Stimulated activated CD4-positive, alpha-beta T cell treated with anti-CD3 and anti-CD28 coated beads, Interleukin-4, amount 100 ng/mL, for 24 hours (primary cell): ENCODE measurements at places on chromosomes 16 and 17.

DNA sequence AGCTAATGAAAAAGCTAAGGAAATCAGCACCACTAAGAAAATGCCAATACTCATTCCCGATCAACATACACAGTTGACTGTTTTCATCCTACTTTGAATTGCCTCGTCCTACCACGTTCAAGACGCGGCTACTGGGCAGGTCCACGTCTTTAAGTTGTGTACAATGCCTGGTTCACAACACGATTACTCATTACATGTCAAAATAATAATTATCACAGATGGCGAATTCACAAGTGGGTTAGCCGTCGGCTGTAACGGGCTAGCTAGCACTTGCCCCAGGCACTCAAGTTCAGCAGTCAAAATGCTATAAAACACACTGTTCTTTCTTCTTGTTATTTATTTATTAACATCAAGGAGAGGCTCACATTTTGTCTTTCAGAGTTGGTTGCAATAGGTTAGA lies 124.2 kb downstream of the ZFHX3 start:
- no peak for DNase-seq

GRCh38 chr16:55292491-55292890 lies 31.5 kb upstream of the IRX6 start:
- DNase-seq, result no peak

- no peak for DNase-seq
Measured at GRCh38 chr17:79545251-79546005, 65.4 kb downstream of the RBFOX3 start.

GRCh38 chr16:57133031-57133430 lies 40.6 kb downstream of the CPNE2 start:
- DNase-seq, result no peak

DNA sequence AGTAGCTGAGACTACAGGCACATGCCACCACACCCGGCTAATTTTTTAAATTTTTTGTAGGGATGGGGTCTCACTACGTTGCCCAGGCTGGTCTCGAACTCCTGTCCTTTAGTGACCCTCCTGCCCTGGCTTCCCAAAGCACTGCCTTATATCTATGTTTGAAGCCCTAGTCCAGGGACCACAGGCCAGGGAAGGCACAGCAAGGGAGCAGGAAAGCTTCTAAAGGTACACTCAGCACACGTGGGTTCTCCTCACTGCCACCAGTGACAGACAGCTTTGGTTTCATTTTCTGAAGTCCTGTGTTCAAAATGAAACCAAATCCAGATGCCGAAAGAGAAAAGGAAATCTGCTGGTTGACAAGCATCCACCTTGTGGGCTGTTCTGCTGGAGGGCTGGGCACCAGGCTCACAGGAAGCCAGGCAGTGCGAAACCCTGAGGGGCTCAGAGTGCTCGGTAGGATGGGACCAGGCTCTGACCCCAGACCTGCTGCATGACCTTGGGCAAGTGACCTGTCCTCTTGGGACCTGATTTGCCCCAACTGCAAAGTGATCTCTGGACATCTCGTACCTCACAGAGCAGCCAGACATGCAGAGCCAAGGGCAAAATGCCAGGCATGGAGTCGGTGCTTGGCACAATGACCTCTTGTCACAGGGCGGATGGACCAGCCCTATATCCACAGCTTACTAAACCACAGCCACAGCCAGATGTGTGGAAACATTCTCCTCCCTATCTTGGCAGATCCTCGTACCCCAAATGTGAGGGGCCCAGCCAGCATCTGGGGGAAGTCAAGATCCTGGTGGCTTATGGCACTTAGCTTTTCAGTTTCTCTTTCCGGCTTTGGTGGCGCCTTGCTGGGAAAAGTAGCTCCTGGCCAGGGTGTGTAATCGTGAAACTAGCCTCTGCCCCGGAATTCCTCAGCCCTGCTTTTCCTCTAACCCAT lies 2.8 kb upstream of the SOCS1 start:
- peak; percentile 44 for DNase-seq

GRCh38 chr16:66926961-66927436 lies 1.7 kb upstream of the RRAD start:
- DNase-seq, result no peak

GRCh38 chr17:6413065-6413464 lies 21.9 kb downstream of the AIPL1 start:
- no peak for DNase-seq

GRCh38 chr16:4604401-4604800 lies 10.3 kb downstream of the UBALD1 start:
- DNase-seq, result no peak

DNA sequence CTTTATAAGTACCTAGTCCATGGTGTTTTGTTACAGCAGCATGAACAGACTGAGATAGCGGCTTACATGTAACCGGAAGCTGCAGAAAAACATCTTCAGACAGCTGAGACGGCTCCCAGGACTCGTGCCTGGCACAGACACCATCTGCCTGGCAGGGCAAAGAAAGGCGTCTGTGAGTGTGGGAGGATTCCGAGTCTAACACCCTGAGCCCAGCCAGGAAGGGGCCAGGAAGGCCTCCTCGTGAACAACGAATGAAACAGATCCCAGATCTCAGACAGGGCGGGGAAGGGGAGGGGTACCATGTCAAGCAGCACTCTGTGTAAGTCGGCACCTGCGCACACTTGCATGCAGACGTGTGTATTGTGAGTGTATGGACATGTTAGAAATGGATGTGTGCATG lies 4.4 kb upstream of the CSNK1D start:
- DNase-seq, result no peak

GRCh38 chr17:40351359-40352236 lies 12.9 kb downstream of the GJD3 start:
- DNase-seq, result no peak

- no peak for DNase-seq
Measured at GRCh38 chr16:62177351-62178203, 141.3 kb upstream of the CDH8 start.

DNA sequence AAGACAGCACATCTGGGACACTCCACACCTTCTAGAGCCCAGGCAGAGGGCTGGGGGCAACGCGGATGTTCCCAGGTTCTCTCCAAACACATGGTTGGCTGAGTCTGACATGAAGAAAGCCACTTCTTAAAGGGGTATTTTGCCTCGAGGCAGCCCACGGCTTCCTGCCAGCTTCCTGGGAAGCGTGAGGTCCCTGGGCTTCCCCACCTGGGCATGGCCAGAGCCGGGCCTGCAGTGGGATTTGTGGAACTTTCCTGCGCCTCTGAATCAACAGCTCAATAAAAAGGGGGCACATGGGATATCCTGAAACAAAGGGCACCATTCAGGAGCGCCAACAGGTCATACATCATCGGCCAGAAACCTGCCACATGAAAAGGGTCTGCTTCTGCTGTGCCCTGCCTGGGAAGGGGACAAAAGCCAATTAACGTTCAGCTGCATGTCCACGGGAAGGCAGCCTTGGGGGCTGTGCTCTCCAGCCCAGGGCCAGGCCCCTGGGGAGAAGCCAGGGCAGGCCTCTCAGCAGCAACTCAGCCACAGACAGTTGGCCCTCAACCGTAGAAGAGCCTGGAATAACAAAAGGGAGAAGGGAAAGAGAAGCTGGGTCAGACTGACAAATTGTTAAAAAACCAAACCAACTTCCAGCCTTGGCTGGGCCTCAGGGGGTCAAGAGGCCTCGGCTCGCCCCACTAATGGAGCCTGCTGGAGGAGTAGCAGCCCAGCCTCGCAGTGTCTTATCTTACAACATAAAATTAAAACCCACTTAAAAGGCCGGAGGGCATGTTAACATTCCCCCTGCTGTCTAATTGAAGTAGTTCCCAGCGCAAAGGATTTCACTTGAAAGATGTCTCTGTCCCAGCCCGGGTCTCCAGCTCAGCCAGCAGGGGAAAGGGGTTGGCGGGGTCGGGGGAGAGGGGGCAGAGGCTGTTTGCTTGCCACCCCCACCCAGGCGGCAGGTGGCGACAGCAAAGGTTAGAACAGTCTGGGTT lies 34.2 kb downstream of the TBX4 start:
- DNase-seq, result no peak

DNA sequence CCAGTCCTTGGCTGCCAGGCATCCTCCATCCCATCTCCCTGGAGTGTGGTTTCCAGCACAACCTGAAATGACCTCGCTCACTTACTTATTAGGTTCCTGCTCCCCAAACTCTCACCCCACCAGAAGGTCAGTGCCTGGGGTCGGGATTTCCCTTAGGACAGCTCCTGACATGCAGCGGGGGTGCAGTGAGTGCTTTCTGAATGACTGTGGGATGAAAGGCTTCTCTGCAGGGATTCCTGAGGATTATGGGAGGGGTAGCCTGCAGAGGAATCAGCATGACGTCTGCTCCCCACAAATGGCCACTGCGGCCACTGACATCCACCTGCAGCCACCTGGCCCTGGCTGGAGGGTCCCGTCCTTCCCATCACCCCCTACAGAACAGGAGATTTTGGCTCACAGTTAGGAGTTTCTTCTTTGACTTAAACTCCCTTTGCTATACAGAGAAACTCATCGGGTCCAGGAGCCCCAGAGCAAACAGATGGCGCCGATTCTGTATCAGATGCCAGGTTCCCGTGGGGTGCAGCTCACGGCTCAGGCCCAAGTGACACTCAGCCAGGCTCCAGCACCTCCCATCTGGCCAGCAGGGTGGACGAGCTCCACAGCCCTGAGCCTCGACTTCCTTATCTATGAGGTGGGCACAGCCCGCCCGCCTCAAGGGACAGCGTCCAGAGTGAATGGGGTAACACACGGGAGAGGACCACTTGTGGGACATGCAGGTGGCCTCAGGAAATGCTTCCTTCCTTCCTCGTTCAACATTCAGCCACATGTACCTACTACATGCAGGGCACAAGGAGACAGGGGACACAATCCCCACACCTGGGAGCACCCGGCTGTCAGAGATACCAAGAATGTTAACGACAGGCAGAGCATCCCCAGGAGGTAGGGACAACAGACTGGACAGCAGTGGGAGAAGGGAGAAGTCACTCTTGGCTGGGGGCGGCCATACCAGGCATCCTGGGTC lies 69.8 kb downstream of the RMI2 start:
- DNase-seq, result no peak

DNA sequence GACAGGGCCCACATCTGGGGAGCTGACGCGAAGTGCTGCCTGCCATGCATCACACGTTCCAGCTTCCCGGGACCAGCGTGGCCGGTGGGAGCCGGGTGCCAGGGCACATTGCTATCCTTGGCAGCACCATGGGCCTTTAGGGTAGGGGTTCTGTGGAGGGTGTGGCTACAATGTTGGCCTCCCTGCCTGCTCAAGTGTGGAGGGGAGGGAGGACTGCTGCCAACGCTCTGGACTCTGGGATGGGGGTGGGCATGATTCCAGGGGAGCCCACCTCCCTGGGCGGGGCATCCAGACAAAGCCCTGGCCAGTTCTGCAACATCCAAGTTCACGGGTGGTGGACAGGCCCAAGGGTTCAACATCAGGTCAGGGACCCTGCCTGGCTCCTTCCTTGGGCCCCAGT lies 13.9 kb downstream of the GRB7 start:
- DNase-seq, result no peak

DNA sequence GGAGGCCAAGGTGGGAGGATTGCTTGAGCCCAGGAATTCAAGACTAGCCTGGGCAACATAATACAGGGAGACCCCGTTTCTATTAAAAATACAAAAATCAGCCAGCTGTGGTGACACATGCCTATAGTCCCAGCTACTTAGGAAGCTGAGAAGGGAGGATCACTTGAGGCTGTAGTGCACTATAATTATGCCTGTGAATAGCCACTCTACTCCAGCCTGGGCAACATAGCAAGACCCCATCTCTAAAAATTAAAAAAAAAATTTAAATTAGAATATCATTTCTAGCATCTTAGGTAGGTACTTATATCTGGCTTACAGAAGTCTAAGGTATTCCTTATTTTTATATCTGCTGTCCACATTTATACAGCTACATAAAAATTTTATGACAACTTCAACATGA lies 7.5 kb upstream of the SMG8 start:
- DNase-seq, result no peak

GRCh38 chr17:76830987-76831715 lies 37.1 kb upstream of the MGAT5B start:
- no peak for DNase-seq

GRCh38 chr16:85253084-85253941 lies 141.0 kb upstream of the CIBAR2 start:
- DNase-seq, result peak; percentile 61

DNA sequence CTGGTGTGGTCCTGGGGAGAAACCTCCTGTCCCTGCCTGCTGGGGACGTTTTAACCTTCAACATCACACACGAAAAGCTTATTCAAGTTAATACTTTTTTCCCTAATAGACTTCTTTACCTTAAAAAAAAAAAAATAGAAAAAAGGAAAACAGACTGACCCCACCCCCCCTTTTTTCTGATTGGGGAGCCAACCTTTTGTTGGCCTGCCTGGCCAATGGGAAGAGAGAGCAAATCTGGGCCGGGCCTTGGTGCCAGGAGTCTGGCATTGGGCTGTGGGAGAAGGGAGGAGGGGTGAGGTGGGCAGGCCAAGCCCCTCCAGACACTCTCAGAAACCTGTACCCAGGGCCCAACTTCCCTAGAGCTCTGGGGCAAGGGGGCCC lies 3.0 kb downstream of the CBX8 start:
- no peak for DNase-seq

DNA sequence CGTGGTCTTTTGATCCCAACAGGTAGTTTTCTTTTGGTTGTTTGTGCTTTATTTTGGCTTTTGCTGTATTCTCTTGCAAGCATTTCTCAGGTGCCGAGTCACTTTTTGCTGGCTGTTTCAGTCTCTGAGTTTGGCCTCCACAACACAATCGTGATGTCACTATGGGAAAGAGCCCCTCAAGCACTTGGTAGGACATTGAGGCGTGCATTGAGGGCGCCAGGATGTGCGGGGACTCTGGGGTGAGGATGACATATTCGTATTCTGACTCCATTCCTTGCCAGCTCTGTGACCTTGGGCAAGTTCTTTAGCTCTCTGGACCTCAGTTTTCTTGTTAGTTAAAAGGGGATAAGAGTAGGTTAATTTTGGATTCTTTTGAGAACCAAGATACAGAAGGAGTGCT lies 13.0 kb downstream of the KSR1 start:
- DNase-seq, result no peak

- DNase-seq, result no peak
Measured at GRCh38 chr17:72710834-72711233, 381.7 kb downstream of the SLC39A11 start.

DNA sequence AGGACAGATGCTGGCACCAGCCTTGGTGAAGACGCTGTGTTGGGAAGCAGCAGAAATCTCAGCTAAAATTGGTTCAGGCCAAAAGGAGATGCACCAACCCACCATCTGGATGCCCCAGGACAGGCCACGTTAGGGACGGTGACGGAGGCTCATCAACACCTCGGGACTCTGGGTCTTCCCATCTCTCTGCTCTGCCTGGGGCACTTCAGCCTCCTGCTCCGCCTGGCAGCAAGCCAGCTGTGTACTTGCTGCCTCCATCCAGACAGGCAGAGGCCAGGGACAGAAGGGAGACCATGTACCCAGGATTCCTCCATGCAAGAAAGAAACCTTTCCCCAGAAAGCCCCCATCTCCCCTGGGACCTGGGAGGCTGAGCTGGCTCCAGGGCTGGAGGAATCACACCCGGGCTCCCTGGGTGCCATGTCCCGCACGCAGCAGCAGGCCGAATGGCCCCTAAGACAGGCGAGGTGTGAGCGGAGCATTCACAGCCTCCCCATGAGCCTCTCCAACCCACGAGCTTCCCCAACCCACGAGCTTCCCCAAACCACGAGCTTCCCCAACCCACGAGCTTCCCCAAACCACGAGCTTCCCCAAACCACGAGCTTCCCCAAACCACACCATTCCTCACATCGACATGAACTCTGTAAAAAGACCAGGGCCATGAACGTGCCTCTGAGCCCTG lies 274.5 kb downstream of the C16orf95 start:
- DNase-seq, result no peak

- no peak for DNase-seq
Measured at GRCh38 chr17:50207792-50208567, 6.5 kb upstream of the COL1A1 start.

- DNase-seq, result peak; percentile 81
Measured at GRCh38 chr17:59001158-59001814, 105.4 kb downstream of the TRIM37 start.

- DNase-seq, result no peak
Measured at GRCh38 chr17:29713626-29714025, 90.9 kb upstream of the CORO6 start.
